ENCODE measurements at places on chromosomes 4 and X.

DNA sequence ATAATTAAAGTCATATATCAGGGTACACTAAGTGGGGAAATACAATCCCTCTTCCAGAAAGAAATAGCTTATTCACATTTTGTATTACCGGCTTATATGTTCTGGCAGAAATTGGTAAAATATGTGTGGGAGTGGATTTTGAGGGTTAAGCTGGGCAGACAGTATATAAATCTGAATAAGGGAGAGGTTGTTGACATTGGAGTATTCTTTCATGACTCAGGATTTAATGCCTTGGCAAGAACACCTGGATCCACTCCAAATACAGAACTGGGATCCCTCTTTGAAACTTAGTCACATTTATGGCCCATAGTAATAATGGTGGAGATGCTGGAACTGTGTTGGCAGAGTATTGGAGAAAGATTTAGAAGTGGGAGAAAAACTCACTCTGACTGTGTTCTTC, 54.3 kb upstream of the TET2 start:
- DNase-seq: peak; percentile 95

- DNase-seq: no peak
Observed at GRCh38 chr4:111946800-111947199, 198.5 kb upstream of the FAM241A start.

GRCh38 chr4:40951026-40951425, 201.3 kb downstream of the NSUN7 start:
- DNase-seq: no peak

GRCh38 chrX:7269991-7270390, 122.0 kb upstream of the PUDP start:
- no peak for DNase-seq

DNA sequence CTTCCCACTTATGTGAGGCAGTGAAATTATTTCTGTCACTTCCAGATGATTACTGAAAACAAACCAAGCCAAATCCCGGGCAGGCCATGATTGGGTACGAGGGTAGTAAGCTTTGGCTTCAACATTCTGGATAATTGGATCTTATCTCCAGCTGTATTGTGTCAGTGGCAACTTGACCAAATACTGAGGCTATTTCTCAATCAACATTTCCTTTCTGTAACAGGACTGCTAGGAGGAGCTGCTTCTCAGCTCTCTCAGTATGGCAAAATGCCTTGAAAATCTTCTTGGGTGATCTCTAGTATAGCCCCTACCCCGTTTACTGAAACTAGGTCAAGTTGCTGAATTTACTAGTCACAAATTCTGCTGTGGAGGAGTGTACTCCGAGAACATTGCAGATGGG, 169.3 kb upstream of the FRMPD4 start:
- no peak for DNase-seq

DNA sequence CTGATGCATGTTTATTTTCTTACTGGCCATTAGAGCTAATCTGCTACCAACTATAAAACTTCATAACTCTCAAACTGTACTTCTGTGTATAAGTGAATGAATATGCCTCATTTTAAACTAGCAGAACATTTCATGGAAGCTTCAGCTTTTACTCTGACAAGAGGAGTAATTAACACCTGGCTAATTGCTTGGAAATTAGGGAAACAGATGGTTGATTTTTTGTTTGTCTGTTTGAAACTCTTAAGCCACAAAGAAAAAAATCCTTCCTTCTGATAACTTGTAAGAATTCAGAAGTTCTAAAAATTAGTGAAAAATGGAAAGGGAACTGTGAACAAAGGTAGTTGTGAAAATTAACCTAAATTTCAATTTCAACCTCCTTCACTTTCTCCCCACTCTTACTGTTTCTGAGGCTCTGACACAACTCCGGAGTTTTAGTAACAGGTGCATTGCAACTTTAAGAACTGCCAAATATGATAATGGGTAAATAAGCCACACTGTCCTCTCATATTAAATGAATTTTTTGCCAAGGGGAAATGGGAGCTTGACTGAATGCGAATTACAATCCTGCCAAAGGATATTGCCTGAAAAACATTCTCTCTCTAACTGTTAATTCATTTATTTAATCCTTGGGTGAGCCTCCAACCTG, 1.0 kb downstream of the EGF start:
- no peak for DNase-seq

- DNase-seq: no peak
Observed at GRCh38 chr4:93384241-93384640, 444.3 kb upstream of the ATOH1 start.

DNA sequence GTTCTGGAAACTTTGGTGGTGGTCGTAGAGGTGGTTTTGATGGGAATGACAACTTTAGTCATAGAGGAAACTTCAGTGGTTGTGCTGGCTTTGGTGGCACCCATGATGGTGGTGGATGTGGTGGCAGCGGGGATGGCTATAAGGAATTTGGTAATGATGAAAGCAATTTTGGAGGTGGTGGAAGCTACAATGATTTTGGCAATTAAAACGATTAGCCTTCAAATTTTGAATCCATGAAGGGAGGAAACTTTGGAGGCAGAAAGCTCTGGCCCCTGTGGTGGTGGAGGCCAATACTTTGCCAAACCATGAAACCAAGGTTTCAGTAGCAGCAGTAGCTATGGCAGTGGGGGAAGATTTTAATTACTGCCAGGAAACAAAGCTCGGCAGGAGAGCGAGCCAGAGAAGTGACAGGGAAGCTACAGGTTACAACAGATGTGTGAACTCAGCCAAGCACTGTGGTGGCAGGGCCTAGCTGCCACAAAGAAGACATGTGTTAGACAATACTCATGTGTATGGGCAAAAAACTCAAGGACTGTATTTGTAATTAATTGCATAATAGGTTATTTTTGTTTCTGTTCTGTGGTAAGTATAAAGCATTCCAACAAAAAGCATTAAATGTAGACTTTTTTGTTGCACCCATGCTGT, 23.2 kb upstream of the SOD3 start:
- no peak for DNase-seq

DNA sequence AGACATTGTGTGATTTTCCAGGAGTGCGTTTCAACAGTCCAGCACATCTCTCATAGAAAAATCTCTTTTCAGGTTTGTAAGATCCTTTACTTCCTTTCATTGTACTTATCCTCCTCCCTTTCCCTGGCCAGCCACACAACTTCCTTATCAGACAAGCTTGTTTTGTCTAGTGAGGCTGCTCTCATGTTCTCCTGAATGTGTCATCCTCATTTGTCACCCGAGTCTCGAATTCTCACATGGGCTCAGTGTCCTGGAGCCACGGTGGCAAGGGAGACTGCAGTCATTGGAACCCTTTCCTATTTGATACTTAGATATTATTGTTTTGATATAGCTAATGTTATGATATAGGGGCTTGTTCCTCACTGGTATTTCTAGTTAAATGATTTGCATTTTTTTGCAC, 16.9 kb downstream of the SYNPO2 start:
- DNase-seq: no peak

Measured in bronchial epithelial cell (primary cell).